Mesenteric fat pad (tissue), 1 donor: ENCODE measurements at places on chromosomes 2 and 18. TPM values are rescaled to one million over a fixed set of nuclear protein-coding genes. Genes with fewer than 3 reads are reported as not detected.

Gene TUBA3E
- not detected for total RNA-seq

Gene RGPD3
- 0.42 TPM for total RNA-seq

- DNase-seq, result no peak
Measured at GRCh38 chr2:3959372-3959771, 256.0 kb downstream of the DCDC2C start.

Gene TMEFF2
- not detected for total RNA-seq

Gene SCYGR8
- total RNA-seq, result not detected

Gene UGT1A4
- total RNA-seq, result not detected

DNA sequence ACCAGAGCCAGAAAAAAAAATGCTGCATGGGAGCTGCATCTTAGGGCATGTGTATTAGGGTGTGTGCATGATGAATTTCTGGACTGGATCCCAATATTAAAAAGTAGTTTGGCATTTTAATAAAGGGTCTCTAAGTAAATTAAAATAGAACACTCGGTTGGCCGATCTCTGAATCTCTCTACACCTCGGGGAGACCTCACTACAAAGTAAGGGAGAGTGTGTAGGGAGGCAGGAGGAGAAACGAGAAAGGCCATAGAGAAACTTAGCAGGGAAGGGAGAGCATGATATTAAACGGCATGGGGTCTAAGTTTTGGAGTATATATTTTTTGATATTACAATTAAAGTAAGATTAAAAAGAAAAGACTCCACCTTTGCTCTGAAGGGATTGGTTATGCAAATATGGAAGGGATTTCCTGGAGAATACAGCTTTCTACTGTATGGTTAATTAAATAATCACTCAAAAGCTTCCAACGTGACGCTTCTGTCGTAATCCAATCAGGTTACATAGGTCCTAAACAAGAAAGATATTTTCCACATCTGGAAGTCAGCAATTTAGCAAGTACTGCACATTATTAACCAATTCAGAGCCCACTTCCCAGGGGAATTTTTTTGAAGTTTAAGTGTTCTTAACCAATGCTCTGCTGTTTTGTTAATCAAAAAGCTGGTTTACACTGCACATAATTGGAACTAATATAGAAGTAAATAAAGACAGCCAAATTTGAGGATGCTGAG lies 1.0 kb upstream of the ZEB2 start:
- DNase-seq, result no peak

GRCh38 chr2:23976883-23977282 lies 33.0 kb upstream of the MFSD2B start:
- no peak for DNase-seq

- no peak for DNase-seq
Measured at GRCh38 chr18:36501100-36501499, 203.6 kb downstream of the FHOD3 start.

GRCh38 chr2:20421988-20422370 lies 24.9 kb upstream of the RHOB start:
- DNase-seq, result peak; percentile 94

DNA sequence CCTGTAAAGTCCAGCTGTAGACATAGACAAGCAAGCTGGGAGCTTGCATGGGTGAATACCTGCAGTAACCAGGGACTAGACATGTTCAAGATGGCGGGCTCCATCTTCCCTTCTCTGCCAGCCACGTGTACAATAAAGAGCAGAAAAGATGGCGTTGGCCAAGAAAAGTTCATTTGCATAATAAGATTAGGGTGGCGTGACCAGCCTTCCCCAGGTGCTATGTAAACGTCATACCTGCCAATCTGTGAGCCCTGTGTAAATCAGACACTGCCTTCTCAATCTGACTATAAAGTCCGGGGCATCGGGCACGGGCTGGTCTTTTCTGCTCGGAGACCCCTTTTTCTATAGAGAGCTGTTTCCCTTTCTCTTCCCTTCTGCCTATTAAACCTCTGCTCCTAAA lies 101.6 kb upstream of the XPO1 start:
- peak; percentile 22 for DNase-seq

DNA sequence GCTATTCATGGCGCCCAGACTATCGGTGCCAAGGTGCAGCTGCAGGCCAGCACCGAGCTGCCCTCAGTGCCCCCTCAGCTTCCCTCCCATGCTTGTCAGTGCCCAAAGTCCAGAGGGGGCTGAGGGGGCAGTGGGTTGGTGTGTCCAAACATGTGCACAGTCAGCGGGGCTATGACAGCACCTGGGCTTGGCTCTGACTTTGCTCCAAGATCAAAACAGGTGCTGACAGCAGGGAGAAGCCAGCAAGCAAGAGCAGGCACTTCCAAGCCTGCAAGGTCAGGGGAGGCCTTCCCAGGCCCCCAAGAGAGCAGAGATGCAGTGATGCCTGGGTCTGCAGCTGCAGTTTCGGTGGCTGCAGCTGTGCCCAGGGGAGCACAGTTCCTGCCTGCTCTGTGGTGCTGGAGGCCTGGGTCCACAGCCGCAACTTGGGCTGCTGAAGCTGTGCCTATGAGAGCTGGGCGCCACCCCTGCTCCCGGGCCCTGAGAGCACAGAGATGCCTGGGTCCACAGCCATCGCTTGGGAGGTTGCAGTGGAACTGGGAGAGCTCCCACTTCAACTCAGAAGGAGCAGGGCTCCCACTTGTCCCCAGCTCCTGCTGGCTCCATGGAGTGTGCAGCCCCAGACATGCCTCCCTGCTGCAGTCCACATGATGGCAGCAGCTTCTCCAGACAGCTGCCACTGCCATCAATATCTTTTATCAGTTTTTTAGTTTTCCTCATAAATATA lies 775.3 kb upstream of the POU3F3 start:
- DNase-seq, result no peak

DNA sequence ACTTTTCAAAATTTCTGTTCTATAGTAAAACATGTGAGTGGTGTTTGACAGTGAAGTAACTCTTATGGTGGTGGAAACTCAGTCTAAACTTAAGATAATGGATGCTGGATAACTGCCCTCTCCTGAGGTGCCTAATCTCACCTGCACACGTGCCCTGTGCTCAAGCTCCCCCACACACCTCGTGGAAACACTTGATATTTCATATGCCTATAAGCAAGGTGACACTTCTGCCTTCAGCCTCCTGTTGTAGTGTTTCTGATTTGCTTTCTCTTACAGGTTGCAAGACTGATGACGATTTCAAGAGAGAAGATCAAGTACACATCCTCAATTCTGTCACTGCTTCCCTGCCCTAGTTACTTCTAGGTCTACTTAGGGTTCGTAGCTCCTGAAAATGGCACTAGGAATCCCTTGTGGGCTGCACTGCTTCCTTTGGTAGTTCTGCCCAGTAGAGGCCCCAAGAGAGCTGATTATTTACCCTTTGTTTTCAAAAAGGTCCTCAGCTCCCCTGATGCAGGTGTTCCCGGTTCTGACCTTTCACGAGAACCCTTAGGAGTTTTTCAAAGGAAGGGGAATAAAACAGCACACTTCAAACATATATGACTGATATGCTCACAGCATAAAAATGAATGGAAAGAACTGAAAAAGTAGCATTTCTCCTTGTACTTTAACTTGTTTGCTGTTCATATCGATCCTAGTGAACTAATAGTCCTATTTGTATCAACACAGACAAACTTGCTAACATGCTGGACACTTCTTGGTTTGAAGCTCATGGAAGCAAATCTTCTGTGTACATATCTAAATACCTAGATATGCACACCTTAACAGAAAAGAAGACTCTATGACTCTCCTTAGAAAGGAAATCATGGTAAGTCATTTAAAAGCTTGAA lies 6.7 kb downstream of the CAVIN2 start:
- DNase-seq, result no peak

Gene RSAD2
- 5.2 TPM for total RNA-seq

DNA sequence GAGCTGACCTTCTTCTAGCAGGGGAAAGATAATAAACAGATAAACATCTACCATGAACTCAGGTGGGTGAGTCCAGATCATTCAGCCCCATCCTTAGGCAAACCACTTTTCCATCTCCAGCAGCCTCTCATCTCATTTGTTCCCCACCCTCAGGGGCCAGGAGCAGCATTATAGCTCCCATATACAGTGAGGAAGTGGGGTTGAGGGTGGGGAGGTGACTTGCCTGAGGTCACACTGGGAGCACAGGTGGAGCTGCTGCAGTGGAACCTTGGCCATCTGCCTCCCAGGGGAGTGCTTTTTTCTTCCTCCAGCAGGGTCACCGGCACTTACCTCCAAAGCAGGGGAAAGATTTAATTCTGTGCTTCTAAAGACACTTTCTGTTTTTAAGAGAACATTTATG lies 212.5 kb upstream of the SMAD2 start:
- DNase-seq, result no peak

Gene AP1S3
- 0.61 TPM for total RNA-seq

- DNase-seq, result no peak
Measured at GRCh38 chr2:107806901-107807300, 19.8 kb upstream of the RGPD4 start.

Gene SLC40A1
- 48.5 TPM for total RNA-seq

Gene UNC80
- not detected for total RNA-seq

DNA sequence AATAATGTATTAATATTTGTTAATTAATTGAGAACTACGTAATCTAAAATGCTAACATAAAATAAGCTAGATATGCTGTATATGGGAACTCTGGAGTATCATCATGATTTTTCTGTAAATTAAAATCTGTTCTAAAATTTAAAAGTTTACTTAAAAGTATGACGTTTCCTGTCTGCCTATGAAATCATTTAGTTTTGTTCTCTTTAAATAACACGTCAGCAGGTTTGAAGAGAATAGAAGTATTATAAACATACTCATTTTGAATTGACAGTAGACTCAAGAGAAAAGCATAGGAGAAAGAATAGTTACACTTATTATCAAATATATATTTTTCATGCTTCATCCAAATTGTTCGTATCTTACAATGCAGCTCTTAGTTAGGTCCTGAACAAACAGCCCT lies 19.1 kb upstream of the ZNF804A start:
- no peak for DNase-seq

GRCh38 chr2:10548626-10549025 lies 100.5 kb upstream of the ODC1 start:
- DNase-seq, result no peak

DNA sequence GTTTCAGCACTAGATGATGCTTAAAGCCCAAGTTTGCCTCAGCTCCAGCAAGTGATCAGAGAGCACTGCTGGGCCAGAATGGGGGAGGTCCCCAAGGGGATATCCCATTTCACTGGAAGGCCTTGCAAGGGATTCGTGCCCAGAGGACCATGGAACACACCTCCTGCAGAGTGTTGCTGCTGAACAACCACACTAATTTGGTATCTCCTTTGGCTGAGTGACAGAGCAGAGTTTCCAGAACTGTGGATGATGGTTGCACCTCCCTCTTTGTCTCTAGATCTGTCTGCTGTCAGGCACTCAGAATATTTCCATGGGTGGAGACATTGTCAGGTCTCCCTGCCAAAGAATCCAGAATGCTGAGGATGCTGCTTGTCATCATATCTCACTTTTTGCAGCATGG lies 484.8 kb upstream of the NETO1 start:
- no peak for DNase-seq
